ENCODE measurements at places on chromosomes 2 and 18. TPM values are rescaled to one million over a fixed set of nuclear protein-coding genes. Genes with fewer than 3 reads are reported as not detected.
A peak's percentile ranks its signal among the peaks of the same experiment; 100 is the strongest.

The C2orf15 gene
- total RNA-seq = not detected

DNA sequence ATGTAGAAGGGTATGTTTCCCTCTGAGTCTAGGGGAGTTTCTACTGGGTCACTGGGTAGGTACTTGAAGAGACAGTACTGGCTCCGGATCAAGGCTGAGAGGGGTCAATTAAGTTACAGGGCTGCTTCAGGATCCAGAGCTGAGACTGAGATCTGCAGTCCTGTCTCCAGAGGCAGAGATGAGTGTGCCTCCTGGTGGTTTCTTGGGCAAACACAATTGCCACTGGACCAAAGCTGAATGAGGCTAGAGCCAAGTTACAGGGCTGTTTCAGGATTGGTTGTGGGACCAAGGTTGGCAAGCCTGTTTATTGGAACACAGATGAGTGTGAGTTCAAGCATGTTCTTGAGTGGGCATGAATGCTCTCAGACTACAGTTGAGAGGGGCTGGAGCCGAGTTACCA lies 157.9 kb downstream of the ADCYAP1 start:
- no peak overlapping the region for H3K4me3 ChIP-seq
- no peaks in the 10 kb centered on the region for H3K27me3 ChIP-seq
- no peaks in the 10 kb centered on the region for H3K36me3 ChIP-seq
- DNase-seq = no peak
- H3K27ac ChIP-seq = no peak overlapping the region
- no peaks in the 10 kb centered on the region for H3K4me1 ChIP-seq

DNA sequence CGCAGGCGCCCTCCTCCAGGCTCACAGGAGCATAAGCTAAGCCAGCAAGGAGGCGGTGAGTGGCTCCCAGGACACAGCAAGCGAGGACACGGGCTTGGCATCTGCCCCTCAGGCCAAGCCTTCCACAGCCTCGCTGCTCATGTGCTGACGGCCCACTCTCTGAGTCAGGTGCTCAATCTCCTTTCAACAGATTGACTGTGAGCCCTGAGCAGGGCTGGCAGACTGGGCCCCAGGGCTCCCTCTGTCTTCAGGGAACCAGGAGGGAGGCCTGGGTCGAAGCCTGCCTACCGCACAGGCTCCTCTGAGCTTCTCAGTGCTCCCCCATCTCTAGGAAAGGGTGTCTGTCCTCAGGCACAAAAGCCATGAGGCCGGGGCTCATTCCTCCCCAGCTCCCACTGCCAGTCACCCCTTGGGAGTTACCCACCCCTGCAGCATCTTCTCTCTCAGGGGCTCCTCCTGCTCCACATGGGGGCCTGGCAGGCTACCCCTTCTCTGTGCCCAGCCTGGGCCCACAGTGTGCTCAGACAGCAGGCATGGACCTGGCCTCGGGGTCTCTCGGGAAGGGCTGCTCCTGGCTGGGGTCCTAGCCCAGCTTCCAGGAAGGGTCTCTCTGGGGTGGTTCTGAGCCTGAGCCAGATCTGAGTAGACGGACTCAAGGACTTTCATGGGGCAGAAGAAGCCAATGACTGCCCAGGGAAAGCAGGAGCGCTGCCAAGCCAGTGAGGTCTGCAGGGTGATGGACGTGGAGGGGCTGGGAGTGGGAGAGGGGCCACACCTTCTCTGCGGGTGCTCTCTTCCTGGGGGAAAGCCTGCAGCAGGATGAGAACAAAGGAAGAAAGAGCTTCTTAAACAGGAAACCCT lies 138.0 kb upstream of the GPC1 start:
- H3K27ac ChIP-seq = no peak overlapping the region
- no peak for DNase-seq
- no peaks in the 10 kb centered on the region for H3K4me1 ChIP-seq
- H3K27me3 ChIP-seq = no peaks in the 10 kb centered on the region
- no peaks in the 10 kb centered on the region for H3K36me3 ChIP-seq
- no peak overlapping the region for H3K4me3 ChIP-seq

GRCh38 chr2:230411570-230412370 lies 4.2 kb upstream of the SP100 start:
- H3K4me1 ChIP-seq = peaks cover 65% of the 10 kb centered on the region
- H3K27ac ChIP-seq = peak overlapping the region; percentile 91
- no peaks in the 10 kb centered on the region for H3K27me3 ChIP-seq
- peak overlapping the region; percentile 77 for H3K4me3 ChIP-seq
- DNase-seq = no peak

GRCh38 chr2:174263997-174264396 lies 15.7 kb upstream of the OLA1 start:
- no peak overlapping the region for H3K27ac ChIP-seq
- peaks cover 8% of the 10 kb centered on the region for H3K4me1 ChIP-seq
- DNase-seq = no peak

GRCh38 chr2:3420769-3421397 lies 41.4 kb downstream of the TRAPPC12 start:
- no peak overlapping the region for H3K27ac ChIP-seq
- no peaks in the 10 kb centered on the region for H3K4me1 ChIP-seq
- no peaks in the 10 kb centered on the region for H3K36me3 ChIP-seq
- H3K27me3 ChIP-seq = no peaks in the 10 kb centered on the region

GRCh38 chr18:74128159-74128558 lies 19.5 kb downstream of the FBXO15 start:
- H3K27ac ChIP-seq = no peak overlapping the region
- H3K4me3 ChIP-seq = no peak overlapping the region
- DNase-seq = no peak
- no peaks in the 10 kb centered on the region for H3K4me1 ChIP-seq
- no peaks in the 10 kb centered on the region for H3K36me3 ChIP-seq
- no peaks in the 10 kb centered on the region for H3K27me3 ChIP-seq

Data from vagina (tissue), 2 donors.